Stimulated activated CD8-positive, alpha-beta memory T cell treated with anti-CD3 and anti-CD28 coated beads, Interleukin-15, amount 100 ng/mL, for 4 hours (primary cell): ENCODE measurements at places on chromosomes 1 and 21.
A peak's percentile ranks its signal among the peaks of the same experiment; 100 is the strongest.

DNA sequence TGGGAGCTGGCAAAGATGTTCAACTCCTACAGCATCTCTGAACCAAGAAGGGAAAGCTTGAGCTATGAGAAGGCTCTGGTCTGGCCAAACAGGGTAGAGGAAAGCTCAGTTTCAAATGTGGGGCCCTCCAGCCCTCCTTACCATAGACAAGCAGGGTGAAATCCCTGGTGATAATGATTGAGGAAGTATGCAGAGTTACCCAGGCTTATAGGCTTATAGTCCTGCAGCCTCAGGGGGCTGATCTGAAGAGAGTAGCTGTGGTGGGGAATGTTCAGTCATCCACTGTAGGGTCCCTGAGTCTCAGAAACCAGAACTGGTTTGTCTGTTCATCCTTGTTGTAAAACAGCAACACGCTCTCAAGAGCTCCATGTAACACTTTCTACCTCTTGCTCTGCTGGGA is 19.8 kb upstream of the LY9 start:
- DNase-seq, result no peak

DNA sequence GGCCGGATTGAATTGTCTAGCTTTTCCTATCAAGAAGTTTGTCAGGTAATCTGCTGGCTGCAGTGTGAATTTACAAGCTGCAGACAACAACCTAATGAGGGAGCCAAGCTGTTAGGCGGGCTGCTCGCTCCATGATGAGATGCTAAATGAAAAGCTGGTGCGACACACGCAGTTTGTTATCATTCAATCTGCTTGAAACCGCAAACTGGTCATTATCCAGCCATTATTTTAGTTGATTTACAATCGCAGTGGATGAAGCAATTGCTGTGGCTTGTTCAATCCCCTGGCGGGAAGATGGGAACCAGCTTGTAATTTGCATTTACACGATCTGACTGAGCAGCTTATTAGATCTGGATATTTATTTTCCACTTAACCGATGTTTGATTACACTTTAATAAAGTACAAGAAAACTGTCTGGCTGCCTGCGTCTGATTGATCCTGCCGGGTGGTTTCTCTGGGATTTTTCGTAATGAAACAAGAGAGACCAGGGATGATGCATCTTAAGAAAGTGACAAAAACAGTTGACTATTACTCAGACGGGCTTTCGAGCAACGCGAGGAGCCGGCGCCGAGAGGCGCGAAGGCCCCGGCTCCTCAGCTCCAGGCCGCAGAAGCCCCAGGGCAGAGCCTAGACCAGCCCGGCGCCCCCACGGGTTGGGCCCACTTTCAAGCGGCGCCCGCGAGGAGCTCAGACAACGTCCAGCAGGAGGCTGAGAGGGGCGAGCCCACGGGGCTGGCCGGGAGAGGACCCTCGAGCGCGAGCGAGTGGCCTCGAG is 118.0 kb upstream of the BARHL2 start:
- DNase-seq, result no peak

DNA sequence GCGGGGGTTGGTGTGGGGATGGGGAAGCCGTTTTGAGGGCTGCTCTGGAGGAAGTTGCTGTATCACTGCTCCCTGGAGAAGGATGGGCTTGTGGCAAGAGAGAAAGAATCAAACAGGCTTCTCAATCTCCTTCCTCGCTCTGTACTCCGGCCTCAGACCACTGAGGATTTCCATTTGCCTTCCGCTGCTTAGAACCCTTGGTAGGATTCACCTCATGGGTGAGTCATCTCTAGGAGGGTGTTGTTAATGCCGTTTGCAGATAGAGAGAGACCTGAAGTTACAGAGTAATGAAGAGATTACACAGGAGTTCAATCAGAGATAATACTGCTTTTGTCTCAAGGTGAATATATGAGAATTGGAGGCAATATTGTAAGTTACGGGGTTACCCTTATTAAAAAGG is 15.3 kb downstream of the SLC35F3 start:
- no peak for DNase-seq

DNA sequence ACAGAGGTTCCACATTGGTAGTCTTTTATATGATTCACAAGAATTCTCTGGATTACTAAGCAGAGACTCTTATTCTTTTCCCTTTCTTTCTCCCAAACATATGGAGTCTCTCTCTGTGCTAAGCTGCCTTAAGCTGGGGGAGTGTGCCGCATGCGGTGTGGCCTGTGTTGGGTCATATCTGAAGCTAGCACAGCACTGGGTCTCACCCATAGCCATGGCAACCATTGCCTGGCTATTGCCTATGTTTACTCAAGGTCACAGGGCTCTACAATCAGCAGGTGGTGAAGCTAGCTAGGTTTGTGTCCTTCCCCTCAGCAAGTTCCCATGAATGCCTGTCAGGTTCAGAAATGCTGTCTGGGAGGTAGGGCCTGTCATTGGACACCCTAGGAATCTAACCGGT is 73.6 kb upstream of the ZRANB2 start:
- no peak for DNase-seq

DNA sequence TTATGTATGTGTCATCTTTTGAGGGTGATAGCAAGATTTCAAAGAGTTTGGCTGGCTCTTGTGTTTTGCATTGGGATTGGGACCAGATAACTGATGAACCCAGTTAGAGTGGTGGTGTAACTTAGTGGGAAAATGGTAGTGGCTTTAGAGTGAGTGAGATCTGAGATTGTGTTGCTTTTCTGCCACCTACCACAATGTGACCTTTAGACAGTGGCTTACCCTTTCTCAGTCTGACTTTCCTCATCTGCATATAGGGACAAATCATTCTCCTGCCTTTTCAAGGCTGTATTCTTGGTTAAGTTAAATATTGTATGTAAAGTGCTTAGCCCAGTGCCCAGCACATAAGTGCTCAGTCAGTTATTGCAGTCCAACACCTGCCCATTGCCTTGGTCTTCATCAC is 31.3 kb downstream of the CENPF start:
- no peak for DNase-seq

GRCh38 chr1:204920511-204920910 is 49.8 kb downstream of the NFASC start:
- DNase-seq, result no peak

DNA sequence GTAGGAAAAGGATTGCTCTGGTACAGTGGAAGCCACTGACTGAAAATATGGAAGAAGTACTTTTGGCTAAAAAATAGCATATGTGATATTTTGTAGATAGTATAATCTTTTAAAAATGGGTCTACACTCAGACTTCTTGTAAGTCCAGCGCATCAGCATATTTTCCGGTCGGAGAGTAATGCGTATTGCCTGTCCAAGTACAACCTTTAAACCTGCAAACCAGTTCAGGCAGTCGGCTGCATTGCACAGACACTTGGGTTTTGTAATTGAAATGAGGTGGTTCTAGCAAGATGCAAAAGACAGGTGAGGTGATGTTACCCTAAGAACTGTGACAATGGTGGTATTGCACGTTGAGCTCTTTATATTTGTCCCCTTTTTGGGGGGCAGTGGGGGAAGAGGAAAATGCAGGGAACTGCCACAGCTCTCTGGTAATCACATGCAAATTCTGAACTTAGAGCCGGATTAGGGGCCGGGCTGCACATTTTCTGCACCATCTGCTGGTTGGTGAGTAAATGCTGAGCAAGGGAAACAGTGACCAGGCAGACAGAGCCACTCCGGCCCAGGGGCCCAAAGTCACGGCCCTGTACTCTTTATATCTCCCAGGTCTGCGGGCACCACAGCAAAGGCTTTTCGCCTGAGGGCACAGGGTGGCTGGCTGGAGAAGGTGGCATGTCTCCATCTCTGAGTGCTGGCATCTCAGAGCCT is 2.3 kb downstream of the GPR137B start:
- DNase-seq, result no peak

DNA sequence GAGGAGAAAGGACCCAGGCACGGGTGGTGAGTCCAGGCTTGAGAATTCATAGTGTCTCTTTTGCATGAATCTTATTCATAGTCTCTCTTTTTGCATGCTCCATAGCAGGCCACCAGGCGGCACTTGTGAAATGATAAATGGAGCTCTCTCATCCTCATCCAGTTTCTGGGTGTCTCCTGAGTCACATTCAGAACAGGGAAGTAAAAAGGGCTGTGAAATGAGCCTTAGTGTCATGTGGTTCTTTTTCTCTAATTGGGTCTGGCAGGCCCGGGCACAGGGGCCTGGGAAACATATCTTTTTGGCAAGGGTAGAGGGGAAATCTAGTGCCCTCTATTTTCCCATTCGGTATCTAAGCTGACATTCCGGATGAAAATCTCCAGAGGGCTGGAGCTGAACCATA is 19.1 kb upstream of the NCF2 start:
- DNase-seq, result no peak

- DNase-seq, result no peak
Observed at GRCh38 chr1:17207540-17207939, 2.6 kb downstream of the PADI1 start.

DNA sequence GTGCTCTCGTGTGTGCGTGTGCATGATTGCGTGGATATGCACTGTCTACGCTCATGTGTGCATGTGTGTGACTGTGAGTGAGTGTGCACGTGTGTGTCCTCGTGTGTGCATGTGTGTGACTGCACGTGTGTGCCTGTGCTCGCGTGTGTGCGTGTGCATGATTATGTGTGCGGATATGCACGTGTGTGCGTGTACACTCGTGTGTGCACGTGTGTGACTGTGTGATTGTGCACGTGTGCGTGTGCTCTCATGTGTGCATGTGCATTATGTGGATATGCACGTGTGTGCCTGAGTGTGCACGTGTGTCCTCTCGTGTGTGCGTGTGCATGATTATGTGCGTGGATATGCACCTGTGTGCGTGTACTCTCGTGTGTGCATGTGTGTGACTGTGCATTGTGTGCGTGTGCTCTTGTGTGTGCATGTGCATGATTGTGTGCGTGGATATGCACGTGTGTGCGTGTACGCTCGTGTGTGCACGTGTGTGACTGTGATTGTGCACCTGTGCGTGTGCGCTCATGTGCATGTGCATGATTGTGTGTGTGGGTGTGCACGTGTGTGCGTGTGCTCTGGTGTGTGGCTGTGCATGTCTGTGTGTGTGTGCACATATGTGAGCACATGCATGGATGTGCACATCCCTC is 2.2 kb downstream of the MMEL1 start:
- DNase-seq, result no peak

- no peak for DNase-seq
Observed at GRCh38 chr1:45306319-45306718, 20.4 kb upstream of the HPDL start.

GRCh38 chr1:219517031-219517430 is 95.9 kb downstream of the ZC3H11B start:
- DNase-seq, result no peak

DNA sequence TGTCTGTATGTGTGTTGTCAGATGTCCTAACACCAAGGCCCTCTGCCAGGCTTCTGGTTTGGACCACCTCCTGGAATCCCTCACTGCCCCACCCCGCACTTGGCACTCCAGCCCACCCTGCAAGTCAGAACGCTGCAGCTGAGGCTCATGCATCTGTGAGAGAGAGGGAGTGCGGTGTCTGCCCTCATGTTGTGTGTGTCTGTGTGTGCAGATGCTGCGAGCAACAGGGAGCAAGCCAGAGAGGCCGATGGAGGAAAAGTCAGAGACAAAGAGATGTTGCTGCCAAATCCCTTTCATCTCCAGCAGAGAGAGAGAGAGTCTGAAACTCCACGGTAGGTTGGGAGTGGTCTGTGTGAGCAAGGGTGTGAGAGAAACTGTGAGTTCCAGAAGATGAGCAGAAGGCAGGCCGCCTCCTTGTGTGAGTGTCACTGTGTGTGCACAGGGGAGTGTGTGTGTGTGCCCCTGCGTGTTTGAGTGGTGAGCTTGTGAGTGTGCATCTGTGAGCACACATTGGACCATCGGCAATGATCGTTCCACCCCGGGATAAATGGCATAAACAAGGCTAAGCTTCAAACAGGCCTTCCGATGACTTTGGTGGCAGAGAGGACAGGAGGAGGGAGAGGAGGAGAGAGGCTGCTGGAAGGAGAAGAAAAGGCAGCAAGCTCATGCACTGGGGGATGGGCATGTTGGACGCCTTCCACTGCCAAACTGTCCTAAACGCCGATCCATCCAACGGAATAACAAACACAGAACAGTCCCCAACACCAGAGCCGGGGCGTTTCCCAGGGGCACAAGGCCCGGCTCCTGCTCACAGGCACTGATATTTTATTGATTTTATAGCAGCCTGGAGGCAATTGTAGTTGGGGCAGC is 99.2 kb upstream of the GRIK3 start:
- no peak for DNase-seq

GRCh38 chr1:8873506-8874229 is 4.8 kb downstream of the ENO1 start:
- peak; percentile 70 for DNase-seq

- DNase-seq, result no peak
Observed at GRCh38 chr1:73500154-73500553, 697.8 kb downstream of the LRRIQ3 start.

GRCh38 chr1:43238085-43238484 is 31.7 kb upstream of the TMEM125 start:
- no peak for DNase-seq

DNA sequence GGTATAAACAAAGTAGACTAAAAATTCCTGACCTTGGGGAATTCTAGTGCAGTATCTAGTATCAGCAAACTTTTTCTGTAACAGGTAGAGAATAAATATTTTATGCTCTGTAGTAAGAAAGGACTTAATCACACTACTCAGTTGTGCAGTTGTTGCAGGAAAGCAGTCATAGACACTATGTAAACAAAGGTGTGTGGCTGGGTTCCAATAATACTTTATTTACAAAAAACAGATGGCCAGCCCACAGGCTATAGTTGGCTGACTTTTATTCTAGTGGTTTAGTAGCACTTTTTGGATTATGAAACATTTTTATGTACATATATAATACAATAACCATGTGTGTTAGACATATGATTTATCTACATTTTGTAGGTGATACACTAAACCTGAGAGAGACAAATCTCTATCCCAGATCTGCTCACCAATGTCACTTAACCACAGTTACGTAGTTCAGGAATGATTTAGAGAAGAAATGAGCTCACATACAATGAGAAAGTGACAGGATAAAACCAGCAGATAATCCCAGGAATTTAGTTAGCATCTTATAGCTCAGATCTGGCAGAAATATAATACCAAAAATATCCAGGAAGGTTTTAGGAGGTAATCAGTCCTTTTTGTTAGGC is 56.1 kb downstream of the MIER1 start:
- no peak for DNase-seq

DNA sequence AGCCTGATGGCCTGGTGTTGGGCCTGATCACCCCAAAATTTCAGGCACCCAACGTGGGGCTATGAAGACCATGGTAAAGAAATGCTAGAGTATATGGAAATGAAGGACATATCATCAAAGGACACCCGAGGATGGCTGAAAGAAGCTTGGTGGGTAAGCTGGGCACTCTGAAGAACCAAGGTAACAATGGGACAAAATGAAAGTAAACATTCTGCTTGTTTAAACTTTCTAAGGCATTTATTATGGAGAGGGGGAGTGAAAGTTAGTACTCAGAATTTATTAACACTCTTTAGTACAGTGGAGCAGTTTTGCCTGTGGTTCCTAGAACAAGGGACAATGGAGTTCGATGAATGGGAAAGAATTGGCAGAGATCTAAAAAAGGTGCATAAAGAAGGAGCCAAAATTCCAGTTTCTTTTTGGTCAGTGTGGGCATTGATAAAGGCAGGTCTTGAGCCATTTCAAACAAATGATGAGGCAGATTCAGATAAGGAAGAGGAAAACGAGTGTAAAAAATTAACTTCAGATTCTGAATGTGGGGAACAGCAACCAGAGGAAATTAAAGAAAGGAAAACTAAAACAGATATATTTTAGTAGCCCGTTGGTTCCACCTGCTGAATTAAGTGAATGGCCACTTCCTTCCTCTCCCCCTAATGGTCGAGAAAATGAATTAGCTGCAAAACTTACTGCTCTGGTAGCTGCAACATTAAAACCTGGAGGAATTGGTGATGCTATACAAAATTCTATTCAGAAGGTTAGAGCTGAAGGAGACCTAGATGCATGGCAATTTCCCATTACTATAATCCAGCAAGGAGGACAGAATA is 8.4 kb upstream of the PM20D1 start:
- no peak for DNase-seq
